NCI-H187 (cell line): ENCODE measurements at places on chromosomes 4 and X.

DNA sequence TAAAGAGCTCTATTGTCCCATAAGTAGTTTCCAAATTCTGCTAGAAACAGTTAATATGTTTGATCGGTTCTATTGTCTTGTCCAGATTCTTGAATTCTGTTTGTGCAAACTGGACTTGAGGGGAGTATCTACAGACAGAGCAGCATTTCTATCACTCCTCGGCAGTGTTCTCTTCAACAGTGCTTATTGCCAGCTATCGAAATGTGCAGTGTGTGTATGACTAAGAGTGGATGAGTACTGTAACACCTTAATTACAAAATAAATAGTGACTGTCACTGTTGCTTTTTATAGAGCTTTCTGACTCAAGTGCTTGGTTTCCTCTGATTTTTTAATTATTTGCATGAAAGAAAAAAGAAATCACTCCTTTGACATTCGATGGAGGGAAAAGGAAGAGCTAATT lies 274.6 kb downstream of the RPA4 start:
- no peak for DNase-seq

GRCh38 chr4:11628093-11628725 lies 199.5 kb upstream of the HS3ST1 start:
- no peak for DNase-seq

GRCh38 chr4:33537527-33537926 lies 2706.8 kb downstream of the ARAP2 start:
- DNase-seq, result no peak

GRCh38 chr4:188492886-188493285 lies 353.6 kb downstream of the TRIML1 start:
- no peak for DNase-seq

GRCh38 chr4:26583865-26584652 lies at the start of gene TBC1D19:
Gene TBC1D19 (plus strand): TSS chr4:26584084. CDS start chr4:26584194, 110 bp downstream.
- DNase-seq, result peak; percentile 86

DNA sequence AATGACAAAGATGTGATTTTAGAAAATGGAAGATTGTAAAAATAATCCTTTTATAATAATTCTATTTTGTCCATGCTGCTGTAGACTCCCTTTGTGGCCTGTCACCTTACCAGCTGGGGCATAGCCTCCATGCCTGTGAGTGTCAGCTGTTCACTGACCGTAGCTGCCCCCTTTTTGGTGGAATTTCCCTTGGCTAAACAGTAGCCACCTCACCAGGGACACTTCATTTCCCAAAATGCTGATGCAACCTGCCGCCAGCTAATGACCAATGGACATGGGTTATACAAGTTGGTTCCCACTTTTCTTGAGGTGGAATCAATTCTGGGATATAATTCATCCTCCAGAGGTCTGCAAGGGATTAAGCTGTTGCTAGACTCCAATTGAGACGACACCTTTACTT lies 368.4 kb downstream of the PRDM5 start:
- no peak for DNase-seq

- DNase-seq, result peak; percentile 25
Measured at GRCh38 chr4:148053298-148054003, 321.6 kb downstream of the ARHGAP10 start.

- DNase-seq, result no peak
Measured at GRCh38 chrX:48560681-48561080, 13.6 kb upstream of the RBM3 start.

DNA sequence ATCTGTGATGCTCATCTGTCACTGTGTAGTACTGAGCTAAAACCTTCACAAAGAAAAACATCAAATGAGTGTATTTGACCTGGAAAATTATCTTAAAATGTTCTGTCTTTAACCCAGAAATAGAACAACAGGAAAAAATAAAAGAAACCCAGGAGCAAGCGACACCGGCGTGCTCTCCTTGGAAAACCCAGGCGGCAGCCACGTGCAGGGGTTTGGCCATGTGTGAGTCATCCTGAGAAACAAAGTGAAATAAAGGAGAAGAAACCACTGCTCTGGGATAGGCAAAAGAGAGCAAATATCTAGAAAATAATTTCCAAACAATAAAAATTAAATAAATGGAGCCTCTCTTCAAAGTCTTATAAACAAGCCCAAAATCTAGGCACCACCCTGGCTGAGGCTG lies 20.0 kb upstream of the TMEM128 start:
- no peak for DNase-seq

GRCh38 chr4:75671802-75672421 lies 1.3 kb downstream of the G3BP2 start:
- DNase-seq, result no peak
